Stimulated activated CD4-positive, alpha-beta T cell treated with anti-CD3 and anti-CD28 coated beads, TNF-alpha, amount 100 ng/mL, for 24 hours (primary cell): ENCODE measurements at places on chromosomes 7 and 10.

GRCh38 chr7:102287981-102288278 is 1.3 kb downstream of the SH2B2 start:
- DNase-seq, result no peak

DNA sequence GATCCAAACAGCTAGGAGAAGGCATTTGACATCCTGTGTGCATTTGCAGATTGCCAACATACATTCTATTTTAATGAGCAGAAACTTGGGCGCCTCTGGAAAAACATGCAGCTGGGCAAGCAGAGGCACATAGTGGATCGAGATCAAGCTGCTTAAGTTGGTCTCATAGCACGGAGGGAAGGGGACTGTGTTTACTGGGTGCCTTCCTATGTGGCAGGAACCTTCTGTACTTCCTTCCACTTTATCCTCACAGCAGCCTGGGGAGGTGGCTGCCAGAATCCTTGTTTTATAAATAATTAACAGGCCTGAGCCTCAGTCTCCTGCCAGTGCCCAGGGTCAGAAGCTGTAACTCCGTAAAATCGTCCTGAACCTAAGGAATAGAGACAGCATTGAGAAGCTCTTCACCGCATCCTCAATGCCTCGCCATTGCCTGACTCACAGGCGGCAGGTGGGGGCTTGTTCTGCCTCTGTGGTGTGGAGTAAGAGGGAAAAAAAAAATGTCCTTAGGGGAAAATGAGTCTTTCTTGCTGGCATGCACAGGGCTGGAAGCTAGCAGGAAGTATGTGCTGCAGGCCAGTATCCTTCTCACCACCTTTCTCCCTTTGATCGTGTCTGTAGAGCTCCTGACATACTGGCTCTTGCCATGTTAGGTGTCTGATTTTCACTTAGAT is 6.2 kb downstream of the VWA2 start:
- no peak for DNase-seq

DNA sequence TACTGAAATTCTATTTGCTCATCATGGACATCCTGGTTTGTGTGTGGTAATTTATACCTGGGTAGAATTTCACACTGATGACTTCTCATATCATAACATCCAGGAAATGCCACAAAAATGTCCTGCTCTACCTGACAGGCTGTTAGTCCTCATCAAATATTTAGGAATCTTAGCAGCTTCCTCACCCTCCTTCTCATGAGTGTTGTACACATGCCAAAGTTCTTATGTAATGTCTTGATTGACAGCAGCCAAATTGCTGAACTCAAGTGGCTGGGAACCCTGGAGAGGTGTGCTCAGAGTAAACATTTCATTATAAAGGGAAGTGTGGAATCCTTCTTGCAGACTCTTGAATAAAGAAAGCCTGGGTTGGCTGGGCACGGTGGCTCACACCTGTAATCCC is 8.9 kb downstream of the EEPD1 start:
- DNase-seq, result no peak

DNA sequence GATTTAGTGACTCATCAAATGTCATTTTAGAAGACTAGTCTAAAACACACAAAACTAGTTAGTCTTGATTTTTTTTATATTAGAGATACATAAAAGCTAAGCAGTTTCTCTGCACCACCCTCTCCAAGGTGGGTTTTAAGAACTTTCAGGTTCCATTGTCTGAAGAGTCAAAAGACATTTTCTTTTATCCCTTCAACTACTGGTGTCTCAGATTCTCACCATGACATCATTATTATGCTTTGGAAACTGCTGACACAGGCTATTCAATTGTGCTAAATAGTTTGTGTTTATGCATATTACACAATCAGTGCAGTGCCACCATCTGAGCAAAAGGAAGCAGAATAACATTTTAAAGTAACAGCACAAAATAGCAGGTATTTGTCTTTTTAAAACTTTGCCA is 52.2 kb downstream of the IGF2BP3 start:
- no peak for DNase-seq

DNA sequence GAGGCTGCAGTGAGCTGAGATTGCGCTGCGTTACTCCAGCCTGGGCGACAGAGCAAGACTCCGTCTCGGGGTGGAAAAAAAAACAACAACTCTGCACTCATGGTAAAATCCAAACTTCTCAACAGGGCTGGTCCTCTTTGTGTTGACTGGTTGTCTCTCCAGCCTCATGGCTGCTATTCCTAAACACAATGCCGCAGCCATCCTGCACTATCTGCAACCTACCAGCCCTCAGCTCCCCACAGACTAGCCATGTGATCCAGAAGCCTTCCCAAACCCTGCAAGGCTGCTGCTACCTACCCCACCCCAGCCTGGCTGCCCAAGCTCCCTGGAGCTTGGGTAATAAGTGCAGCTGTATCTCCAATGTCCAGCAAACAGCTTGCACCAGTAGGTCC is 11.7 kb downstream of the ZYX start:
- DNase-seq, result no peak

DNA sequence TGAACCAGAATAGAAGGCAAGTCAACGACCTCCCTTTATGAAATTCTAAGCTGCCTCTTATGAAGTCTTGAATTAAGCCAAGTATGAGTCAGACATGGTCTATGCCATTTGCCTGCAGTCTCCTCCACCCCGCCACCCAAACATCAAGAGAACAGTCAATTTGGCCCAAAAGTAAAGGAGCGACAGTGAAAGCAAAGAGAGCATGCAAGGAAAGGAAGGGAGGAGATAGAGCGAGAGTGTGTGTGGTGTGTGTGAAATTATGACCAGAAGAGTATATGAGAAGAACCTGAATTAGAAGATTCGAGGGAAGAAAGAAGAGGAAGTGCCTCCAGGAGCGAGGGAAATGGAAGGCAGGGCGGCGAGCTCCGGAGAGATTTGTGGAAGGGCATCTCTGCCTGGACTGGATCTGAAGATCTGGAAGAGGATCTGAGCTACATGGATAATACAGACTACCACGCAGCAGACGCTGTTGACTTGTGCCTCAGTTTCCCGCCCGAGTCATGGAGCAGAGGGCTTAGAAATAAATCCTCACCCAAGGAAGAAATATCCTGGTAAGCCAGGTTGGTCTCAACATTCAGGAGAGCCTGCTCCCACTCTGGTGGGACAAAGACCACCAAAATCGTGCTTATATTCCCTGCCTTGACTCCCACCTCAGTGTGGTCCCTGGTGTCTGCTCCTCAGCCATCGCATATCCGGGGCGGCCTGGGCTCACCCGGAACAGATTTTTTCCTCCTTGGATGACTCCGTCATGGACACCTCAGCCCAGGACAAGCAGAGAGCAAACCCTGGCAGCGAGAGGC is 459 bp downstream of the ZDHHC6 start:
- no peak for DNase-seq

GRCh38 chr7:104124469-104124868 is 83.3 kb downstream of the ORC5 start:
- DNase-seq, result no peak

DNA sequence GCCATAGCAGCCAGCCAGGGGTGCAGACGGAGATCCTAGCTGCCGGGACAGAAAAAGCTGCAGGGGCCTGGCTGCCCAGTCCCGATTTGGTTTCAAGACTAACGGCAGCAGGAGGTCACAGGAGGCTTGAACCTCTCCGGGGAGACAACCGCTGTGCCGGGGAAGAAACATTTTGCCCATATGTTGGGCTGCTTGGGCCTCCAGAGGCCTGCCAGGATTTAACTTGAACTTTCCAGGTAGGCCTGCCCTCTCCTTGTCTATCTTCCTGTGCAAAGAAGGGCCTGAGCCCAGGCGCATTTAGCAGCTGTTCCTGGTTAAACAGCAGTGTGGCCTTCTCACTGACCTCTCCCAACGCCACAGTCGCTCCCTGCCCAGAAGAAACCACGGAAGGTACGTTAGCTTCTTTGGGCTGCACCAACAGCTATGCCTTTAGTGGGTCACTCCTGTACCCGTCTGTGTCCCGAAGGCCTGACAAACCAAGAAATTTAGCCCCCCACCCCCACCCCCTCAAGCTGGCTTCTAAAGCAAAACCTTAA is 17.1 kb upstream of the PTF1A start:
- DNase-seq, result no peak

- DNase-seq, result no peak
These were observed 7.6 kb upstream of the CD36 start for GRCh38 chr7:80630608-80631405.

DNA sequence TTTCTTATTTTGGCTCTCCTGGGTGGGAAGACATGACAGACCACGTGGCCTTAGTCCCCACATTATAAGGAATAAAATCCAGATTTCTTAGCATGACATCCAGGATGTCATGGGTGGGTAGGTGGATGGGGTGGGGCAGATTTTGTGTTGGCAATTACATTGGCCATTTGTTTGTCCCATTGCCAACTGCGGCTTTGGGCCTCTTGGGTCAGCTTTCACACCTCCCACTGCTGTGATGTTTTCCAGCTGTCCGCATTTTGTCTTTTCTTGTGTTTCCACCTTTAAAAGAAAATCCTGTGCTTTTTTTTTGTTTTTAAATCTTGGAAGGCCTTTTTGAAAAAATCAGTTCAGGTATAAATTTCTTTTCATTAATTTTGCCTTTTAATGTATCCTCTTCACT is 237.0 kb downstream of the SDK1 start:
- DNase-seq, result no peak

GRCh38 chr7:121061677-121062582 is 73.4 kb downstream of the CPED1 start:
- no peak for DNase-seq

- no peak for DNase-seq
These were observed 438.1 kb downstream of the SUGCT start for GRCh38 chr7:40572810-40573465.

DNA sequence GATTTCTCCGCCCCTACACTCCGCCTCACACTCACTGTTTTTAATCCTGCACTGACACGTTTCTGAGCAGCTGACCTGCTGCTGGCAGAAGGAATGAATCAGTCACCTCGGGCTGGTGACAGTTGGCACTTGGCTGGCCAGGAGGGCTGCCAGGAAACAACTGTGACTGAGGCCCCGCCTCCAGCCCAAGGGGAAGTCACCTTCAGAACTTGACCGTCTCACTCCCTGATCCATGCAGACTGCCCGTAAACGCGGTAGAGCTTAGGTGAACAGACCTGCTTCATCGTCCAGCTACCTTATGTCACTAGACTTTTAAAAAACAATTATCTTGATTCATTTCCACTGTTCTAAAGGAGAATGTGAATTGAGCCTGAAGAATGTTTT is 107.5 kb downstream of the DOCK1 start:
- no peak for DNase-seq

GRCh38 chr7:107505997-107506673 is 36.3 kb downstream of the GPR22 start:
- no peak for DNase-seq

DNA sequence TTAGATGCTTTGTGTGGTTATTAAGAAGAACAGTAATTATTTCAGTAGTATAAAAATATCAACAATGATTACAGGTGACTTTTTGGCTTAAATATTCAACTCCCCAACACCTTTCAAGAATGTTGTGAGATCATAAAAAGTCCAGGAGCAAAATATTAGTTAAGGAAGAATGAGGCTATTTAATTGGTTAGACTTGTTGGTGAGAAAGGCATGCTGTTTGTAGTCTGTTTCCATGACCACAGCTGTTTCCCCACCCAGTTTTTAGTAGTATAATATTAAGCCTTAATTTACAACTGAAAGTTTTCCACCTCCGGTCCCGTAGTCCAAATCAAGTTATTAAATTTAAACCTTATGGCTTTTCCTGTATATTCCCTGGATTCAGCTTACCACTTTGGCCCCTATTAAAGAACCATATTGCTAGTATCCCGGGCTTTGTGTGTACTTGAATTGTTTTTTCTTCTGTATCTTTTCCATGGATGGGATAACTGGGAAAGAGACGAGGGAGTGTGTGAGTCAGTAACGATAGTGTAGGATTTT is 133.3 kb downstream of the CELF2 start:
- no peak for DNase-seq

GRCh38 chr7:114823290-114823689 is 98.6 kb upstream of the MDFIC start:
- no peak for DNase-seq

DNA sequence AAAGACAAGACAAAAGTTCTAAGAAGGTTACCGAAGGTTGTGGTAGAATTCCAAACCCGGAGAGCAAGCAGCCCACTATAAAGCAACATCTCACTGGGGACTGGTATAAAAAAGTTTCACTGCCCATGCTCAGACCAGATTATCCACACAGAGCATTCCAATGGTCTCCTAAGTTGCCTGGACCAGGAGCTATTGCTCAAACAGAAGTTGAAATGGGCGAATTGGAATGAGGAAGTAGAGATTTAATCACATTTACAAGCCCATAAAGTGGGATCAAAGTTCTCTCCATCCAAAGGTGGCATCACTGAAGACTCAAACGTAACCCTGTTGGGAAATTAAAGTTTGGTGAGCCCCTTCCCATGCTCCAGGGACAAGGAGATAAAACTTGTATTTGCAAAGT is 19.8 kb downstream of the OR2F1 start:
- no peak for DNase-seq

- no peak for DNase-seq
These were observed 130.8 kb upstream of the TCF7L2 start for GRCh38 chr10:112819231-112819630.

GRCh38 chr10:121352231-121352855 is 245.9 kb downstream of the FGFR2 start:
- DNase-seq, result no peak

- no peak for DNase-seq
These were observed 295.2 kb downstream of the GATA3 start for GRCh38 chr10:8349610-8350249.

DNA sequence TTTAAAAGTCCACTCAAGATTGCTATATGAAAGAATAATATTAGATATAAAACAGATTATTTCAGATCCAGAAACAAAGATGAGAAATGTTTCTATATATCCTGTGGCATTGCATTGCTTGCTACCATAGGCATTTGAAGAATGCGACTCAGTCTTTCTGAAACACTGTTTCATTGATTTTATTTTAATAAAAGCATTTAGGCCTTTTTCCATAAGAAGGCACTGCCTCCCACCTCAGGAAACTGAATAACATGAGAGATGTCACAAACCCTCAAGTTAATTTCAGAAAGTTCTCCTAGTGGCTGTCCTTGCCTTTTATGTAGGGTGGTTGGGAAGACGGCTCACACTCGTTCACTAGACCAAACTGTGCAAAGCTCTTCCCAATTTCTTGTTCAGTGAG is 23.3 kb downstream of the PRPS1L1 start:
- no peak for DNase-seq

DNA sequence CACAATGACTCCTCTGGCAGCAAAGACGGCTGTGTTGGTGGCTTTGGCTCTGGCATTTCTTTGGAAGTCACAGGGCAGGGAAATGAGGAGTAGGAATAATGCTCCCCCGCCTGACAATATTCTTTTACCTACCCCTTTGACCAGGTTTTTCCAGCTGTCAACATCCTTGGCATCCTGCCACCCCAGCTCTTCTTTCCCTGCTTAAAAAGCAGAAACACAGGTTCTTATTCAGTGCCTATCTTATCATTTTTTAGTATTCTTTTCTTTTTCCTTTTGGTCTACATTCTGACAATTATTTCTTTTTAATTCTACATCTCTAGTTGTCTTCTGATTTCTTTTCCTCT is 97.7 kb downstream of the CREB5 start:
- DNase-seq, result no peak

GRCh38 chr7:106504645-106505044 is 156.3 kb downstream of the CCDC71L start:
- DNase-seq, result no peak
